ENCODE measurements at places on chromosomes 4 and X.

DNA sequence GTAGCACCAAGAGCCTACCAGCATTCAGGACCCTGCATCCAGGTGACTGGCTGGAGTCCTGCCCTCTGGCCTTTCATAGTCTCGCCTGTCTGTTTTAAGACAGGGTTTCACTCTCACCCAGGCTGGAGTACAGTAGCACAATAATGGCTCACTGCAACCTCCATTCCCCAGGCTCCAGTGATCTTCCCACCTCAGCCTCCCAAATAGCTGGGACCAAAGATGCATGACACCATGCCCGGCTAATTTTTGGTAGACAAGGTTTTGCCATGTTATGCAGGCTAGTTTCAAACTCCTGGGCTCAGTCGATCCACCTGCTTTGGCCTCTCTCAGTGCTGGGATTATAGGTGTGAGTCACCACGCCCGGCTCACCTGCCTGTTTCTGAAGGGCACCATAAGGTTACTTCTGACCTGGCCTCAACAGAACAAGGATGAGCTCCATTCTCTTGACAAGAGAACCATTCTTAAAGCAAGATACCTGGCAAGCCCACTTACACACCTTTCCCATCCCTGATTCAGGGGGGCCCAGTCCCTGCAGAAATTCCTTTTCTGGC is 6.7 kb downstream of the RPS4X start:
- DNase-seq: no peak

- no peak for DNase-seq
Observed at GRCh38 chr4:70761276-70761816, 39.6 kb downstream of the RUFY3 start.

- no peak for DNase-seq
Observed at GRCh38 chrX:132750331-132751062, 207.9 kb downstream of the HS6ST2 start.

GRCh38 chr4:40924096-40924792 is 174.5 kb downstream of the NSUN7 start:
- DNase-seq: peak; percentile 73

DNA sequence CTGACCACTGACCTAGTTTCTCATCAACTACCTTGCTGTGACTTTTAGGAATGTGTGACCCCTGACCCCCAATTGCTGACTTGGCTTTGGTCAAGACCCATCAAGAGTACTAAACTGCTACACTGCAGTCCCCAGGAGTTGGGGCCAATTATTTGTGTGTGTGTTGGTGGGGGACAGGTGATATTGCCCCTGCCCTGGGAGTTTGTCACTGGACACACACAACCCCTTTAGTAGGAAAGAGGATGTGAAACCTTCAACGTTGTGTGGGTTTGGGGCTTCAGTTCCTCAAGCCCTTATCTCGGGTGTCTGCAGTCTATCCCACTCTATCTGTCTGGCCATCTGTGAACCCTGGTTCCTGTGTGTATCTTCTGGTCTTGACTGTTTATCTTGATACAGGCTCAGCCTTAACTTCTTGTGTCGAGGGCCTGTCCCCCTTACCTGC is 6.5 kb downstream of the SASH3 start:
- DNase-seq: no peak

DNA sequence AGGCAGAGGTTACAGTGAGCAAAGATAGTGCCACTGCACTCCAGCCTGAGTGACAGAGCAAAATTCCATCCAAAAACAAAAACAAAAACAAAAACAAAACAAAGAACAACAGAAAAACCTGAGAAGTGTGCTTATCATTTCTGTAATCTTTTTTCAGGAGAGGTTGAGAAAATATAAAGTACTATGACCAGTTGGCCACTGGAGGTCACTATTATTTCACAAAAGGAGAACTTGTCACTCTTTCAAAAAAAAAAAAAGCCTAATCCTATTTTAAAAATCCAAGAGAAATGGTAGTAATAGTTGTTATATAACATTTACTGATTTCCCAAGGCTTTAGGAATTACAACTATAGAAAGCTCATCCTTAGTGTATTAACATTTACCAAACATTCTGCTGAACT is 24.9 kb upstream of the RNF150 start:
- DNase-seq: no peak

- no peak for DNase-seq
Observed at GRCh38 chrX:13287816-13288215, 32.0 kb downstream of the ATXN3L start.

- DNase-seq: no peak
Observed at GRCh38 chr4:116118221-116118620, 967.2 kb downstream of the TRAM1L1 start.

DNA sequence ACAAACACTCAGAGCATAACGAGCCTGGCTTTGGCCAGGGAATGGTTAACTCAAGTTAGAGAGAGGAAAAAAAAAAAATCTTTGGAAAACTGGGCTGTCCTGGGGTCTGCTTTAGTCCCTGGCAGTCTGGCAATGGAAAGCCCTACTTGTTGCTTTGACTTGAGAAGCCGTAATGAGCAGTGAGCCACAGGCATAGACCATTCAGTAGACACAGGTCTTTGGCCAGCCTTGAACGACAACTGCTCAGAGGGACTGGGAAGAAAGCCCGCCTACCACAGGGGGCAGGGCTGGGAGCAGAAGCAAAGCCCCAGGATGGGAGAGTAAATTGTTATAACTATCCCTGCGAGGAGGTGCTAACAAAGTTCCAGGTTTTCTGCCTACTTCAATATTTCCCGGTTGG is 25.9 kb downstream of the SLC25A43 start:
- DNase-seq: no peak

- peak; percentile 5 for DNase-seq
Observed at GRCh38 chr4:81030061-81030980, at the start of gene BMP3. BMP3 (plus strand) TSS chr4:81030708; CDS start chr4:81031285, 577 bp downstream.

- no peak for DNase-seq
Observed at GRCh38 chr4:102815981-102816380, 11.4 kb downstream of the UBE2D3 start.

DNA sequence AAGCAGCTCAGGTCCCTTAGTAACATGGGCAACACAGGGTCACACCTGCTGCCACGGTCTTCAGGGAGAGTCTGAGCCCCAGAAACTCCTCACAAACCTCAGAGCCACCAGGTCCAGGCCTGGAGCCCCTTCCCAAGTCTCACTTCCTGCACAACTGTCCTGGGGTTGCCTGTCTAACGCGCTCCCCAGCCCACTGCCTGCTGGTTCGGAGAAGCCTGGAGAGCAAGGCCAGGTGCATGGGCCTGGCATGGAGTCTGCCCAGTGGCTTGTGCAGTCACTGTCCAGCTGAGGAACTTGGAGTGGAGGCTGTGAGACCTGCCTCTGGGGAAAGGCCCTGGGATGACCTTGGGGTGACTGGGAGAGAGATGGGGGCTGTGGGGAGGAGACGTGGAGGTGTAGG is 28.0 kb downstream of the FAM53A start:
- no peak for DNase-seq

DNA sequence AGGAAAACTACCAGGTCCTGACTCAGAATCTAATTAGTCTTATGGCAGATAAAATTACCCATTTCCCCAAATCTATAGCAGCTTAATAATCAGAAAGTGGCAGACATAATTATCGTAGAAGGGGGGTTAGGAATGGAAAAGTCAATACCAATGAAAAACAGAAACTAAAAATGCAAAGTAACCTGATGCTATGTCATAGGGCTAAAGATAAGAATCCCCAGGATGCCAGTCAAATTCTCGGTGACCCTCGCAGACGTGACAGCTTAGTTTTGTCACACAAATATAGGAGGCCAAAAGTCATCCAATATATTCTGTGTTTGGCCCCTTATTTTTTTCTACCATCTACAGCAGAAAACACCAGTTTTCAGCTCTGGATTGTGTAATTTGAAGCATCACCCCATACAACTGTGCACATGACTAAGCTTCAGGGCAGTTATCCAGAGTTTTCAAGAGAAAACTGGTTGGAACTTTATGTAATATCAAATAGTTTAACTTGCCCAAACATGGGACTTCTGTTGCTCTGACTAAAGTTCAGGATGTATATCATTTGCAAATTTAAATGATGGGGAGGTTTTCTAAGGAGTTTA is 30.9 kb downstream of the RASSF6 start:
- DNase-seq: no peak

- DNase-seq: no peak
Observed at GRCh38 chrX:119942831-119943184, 743 bp downstream of the NKAP start.

DNA sequence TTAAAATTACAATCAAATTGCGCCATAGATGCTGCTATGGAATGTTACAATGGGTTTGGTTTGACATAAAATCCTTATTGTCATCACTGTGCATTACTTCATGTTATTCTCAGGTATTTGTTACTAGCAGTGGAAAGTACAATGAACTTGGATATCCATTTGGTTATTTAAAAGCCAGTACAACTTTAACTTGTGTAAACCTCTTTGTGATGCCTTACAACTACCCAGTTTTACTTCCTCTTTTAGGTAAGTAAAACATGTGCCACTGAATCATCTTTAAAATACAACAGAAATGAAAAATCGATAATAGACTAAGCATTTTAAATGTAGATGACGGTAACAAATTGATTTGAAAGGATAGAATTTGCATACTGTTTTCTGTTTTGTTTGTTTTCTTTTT is 35.6 kb downstream of the INTS6L start:
- DNase-seq: no peak

- no peak for DNase-seq
Observed at GRCh38 chrX:131136776-131137175, 78.6 kb downstream of the ARHGAP36 start.

GRCh38 chr4:57187246-57187645 is 77.1 kb upstream of the IGFBP7 start:
- DNase-seq: no peak

DNA sequence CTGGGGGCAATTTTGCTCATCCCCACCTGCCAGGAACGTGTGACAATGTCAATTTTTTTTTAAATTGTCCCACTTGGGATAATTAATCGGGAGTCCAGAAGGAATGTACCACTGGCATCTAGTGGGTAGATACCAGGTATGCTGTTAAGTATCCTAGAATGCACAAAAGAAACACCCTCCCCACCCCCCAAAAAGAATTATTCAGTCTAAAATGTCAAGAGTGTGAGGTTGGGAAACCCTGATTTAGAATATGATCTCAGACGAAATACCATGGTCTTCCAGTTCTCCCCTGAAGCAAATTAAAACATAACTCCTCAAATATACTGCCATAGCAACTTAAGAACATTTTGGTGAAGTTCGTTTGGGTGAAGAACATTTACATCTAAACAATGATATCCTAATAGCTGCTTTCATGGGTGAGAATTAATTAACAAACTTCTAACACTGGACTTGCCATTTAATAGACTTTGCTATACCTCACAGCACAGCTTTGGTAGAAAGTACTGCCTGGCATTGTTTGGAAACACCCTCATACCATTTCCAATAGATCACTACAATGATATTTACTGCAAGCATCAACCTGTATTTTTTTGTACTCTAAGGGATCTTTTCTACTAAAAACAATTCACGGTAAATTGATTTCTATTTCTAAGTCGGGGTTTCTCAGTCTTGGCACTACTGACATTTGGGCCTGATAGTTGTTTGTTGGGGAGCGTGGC is 36.5 kb downstream of the SH3RF1 start:
- DNase-seq: no peak

DNA sequence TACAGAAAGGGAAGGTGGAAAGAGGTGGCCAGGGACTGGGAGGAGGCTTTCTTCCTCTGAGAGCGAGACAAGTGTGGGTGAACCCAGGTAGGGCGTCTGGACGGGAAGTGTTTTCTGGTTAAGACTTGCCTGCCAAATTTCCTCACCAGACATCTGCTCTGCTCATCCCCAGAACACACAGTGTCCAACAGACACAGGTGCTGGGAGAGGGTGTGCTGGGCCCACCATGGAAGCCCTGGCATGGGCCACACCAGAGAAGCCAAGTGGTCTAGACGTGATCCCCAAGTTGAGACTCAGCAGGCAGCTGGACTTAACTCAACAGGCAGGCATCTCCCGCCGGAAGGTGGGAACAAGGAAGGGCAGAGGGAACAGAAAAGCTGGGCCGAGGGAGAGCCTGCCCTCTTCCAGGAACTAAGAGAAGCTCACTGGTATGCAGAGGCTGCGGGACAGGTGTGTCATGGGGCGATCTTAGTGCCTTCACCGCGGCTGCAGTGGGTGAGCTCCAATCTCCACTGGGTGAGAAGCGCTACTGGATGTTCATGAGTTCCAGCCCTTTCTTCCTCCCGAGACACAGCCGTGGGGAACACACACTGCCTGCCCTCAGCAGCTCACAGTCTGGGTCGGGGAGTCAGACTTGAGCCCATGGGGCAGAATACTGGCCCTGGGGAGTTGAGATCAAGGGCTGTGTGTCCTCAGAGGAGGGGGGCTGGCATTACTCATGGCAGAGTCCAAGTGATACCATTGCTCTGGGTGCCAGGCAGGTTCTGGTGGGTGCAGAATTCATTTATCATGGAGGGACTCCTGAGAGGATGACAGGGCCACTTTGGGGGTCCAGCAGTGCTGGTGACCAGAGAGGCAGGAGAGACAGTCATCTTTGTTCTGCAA is 110.2 kb downstream of the CPZ start:
- DNase-seq: no peak

- DNase-seq: no peak
Observed at GRCh38 chr4:108426493-108426892, 193.9 kb upstream of the RPL34 start.

GRCh38 chr4:70678383-70678999 is 9.8 kb upstream of the UTP3 start:
- DNase-seq: no peak

DNA sequence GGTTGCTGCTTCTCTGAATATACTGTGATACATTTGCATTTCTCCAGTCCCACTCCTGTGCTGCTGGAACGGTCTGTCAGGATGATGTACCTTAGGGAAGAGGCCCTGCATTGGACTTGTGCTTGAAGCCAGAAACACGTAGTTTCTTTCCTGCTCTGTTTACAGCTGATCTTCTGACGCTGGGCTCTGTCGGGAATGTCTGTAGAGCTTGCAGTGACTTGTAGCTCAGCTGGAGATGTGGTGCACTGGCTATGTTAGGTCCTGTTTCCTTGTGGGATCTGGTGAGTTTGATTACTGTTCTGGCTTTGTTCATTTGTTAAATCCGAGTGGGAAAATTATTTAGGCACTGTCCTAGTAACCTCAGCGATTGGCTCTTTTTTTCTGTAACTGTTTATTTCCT is 137.2 kb upstream of the WDR1 start:
- DNase-seq: no peak

DNA sequence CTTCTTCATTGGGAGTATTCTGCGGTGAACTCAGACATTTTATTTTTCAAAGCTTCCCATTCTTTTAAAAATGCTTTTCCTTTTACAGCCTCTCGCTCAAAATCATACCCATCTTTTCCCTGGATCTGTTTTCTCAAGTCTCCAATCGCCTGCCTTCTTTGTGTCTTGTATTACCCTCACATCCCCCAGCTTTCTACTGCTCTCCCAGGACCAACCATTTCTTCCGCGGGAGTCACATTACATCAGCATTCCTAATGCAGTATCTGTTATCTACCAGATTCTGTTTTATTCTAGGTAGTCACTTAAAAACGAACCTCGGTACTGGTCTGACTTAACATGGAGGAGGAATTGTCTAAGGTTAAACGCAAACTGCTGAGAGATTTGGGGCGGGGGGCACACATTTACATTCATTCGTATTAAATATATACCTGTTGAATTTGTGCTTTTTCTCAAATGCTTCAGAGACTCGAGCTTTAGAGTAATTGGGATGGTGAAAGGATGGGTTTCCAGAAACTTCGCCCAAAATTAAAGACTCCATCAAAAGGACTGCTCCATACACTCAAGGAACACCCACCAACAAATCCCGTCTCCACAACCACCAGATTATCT is 493 bp upstream of the UCHL1 start:
- DNase-seq: no peak
